ENCODE measurements at places on chromosomes 1 and 21.

DNA sequence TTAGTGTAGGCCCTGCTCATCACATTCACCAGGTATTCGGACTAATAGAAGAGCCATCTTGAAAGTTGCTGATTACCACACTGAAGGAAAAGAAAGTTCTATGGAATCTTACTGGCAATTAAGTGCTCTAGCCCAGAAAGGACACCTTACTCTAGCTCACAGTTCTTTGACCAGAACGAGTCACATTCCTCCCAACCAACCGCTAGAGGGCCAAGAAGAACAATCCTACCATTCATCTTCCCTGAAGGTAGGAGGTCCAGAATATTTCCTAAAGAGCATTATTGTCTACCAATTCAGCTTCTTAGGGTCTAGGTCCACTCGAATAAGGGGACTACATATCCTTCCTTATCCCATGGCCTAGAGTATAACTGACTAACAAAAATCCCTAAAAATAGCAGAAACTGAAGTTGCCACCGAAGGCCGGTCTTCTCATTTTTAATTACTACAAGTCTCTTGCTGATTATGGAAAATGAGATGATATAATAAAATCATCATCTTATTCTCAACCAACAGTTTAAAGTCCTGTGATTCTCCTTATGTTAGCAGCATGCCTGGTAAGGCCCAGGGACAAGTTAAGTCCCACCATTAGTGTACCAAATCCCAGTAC is 2.7 kb upstream of the FMO1 start:
- peak; percentile 74 for DNase-seq

DNA sequence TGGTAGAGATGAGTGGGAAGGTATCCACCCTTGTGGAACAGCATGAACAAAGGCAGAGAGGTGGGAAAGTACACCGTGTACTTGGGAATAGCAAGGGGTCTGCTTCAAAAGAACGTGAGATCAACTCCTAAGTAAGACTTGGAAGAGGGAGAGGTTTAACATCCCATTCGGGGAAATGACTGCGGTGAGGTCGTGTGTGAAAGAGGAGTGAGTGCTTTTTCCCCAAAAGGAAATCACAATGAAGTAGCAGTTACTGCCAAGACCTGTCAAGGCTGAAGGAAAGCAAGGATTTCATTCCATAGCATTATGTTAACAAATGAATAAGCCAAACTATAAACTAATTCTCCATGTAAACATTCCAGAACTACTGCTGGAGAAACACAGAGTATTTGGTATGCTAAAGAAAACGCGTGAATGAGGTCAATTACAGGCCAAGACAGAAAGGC is 20.0 kb upstream of the SYDE2 start:
- no peak for DNase-seq

DNA sequence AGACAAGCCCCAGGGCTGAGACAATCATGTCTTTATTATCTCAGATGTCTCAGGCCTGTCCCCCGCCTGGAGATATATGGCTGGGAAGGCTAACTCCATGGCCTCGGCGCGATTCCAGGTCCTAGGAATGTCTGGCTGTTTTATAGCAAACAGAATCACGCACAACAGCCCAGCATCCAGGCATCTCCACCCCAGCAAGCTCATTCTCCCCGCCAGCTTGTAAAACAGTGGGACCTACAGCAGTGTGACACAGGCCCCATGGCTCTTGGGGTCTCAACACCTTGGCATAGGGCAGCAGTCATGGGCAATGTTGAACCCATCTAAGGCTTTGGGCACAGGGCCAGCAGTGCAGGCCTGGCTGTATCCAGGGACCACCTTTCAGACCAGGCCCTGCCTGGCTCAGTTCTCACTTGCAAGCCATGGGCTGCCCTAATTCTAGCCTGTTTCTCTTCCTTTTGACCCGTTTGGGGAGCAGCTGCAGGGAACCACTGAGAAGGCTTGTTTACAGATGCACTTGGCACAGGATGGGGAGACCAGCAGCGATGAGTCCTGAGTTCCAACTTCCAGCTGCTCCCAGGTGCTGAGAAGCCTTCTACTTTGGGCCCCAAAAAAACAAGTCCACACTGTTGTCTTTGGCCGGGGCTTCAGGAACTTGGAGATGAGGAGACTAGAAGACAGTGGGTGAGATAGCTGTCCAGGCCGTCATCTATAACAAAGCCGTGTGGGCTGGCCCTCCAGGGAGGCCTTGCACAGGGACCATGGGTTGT is 34.4 kb downstream of the WNT4 start:
- no peak for DNase-seq

DNA sequence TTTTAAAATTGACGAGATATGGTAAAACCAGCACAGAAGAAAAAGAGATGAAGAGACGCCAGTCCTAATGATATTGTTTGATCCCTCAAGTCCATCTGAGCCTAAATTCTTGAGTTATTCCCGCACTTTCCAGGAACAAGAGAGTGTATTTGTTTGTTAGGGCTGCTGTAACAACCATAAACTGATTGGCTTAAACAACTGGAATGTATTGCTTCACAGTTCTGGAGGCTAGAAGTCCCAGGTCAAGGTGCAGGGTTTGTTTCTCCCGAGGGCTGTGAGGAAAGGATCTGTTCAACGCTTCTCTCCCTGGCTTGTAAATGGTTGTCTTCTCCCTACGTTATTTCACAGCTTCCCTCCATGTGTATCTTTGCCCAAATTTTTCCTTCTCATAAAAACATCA is 7.8 kb upstream of the EXO1 start:
- DNase-seq: no peak

DNA sequence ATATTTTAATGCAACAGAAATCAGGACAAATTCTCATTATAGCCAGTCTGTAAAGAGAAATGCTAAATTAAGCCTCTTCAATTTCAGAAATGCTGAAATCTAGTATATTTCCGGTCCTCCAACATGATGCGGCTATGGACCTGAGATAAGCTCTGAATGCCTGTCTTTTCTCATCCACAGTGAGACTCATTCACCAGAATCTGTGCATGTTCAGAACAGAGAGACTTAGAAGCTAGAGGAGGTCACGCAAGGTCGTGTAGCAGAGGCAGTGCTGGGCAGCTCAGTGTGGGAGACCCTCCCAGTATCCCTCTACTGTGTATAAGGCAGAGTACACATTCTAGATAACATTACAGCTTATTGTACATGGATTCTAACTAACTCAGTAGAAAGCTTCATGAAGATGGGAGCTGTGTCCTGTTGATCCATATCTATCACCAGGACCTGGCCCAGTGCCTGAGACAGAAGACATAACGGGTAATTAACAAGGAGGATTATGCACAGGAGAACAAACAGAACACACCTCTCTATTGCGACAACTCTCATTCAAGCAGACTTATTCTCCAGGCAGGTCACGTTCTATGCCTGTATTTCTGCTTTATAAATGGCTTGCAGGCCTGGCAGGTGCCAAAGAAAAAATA is 97.0 kb upstream of the COA6 start:
- DNase-seq: no peak

- no peak for DNase-seq
These were observed 68.0 kb downstream of the UCK2 start for GRCh38 chr1:165895451-165895871.

DNA sequence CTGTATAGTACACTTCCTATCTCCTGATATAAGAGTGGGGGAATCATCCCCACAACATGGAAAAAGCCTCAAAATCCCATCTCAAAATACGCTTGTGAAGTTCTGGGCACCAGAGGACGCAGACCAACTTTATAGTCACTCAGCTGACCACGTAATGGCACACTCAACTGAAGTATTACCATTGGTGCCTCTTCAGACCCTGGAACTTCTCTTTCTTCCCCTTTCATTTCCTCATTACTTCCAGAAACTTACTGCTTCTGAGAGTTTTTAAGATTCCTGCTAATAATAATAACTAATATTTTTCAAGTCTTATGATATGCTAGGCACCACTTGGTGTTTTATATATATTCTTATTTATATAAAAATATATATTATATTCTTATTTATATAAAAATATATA is 202.6 kb downstream of the PTPRC start:
- peak; percentile 51 for DNase-seq

DNA sequence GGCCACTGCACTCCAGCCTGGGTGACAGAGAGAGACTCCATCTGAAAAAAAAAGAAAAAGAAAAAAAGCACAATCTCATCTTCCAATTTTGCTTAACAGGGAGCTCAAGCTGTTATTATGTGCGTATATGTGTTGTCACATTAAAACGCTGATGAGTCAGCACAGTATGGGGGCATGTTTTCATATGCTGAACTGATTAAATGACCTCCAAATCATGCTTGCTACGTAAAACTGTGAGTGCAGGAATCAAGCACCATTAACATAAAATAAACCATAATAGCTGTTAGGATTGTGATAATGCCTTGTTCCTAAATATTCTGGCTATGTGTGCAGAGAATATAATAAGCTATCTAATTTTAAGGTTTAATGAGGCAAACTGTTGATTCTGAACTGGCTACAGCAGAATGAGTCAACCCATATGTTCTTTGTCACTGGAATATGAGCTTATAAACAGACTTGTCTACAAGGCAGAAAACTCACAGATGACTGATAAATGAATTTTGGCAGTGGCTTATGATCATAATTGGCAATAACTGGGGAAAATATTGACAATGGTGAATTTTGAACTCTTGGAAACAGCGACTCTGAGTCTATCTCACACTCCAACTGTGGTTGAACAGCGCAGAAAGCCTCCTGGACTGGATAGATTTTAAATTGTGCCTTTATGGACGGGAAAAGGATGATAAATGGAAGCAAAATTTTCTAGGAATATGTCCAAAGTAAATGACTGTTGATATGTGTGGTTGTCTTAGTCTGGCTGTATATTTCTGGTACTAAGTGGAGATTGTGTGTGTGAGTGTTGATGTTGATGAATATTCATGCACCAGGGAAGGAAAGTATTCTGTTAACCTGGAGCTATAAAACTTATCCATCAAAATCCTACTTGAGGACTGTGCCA is 75.5 kb downstream of the VCAM1 start:
- DNase-seq: no peak

DNA sequence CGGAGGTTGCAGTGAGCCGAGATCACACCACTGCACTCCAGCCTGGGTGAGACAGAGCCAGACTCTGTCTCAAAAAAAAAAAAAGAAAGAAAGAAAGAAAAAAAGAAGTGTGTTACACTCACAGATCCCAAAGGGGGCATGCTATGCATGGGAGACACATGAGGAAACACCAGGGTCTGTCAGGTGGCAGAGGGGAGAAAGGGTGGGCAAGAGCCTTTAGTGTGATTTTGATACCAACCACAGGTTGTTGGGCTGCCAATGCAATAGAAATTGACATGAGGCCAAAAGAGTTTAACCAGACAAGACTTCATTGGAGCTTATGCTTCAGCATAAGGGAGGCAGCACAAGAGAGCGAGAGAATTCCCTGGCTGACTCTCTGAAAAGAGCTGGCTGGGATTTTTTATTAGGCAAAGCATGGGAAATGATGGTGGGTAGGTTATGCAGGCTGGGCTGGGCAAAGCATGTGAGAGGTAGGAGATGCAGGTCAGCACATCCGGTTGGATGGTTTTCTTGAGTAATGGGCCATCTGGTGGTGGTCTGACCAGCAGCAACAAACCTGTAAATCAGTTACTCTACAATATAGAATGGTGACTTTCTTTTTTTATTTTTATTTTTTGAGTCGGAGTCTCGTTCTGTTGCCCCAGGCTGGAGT is 11.7 kb upstream of the EXTL1 start:
- DNase-seq: peak; percentile 61

- DNase-seq: no peak
These were observed 262.4 kb downstream of the ST6GALNAC3 start for GRCh38 chr1:76336931-76337371.

- no peak for DNase-seq
These were observed 566.7 kb upstream of the NEGR1 start for GRCh38 chr1:72848997-72849396.

- peak; percentile 84 for DNase-seq
These were observed 43.2 kb upstream of the C1orf185 start for GRCh38 chr1:51058858-51059257.

DNA sequence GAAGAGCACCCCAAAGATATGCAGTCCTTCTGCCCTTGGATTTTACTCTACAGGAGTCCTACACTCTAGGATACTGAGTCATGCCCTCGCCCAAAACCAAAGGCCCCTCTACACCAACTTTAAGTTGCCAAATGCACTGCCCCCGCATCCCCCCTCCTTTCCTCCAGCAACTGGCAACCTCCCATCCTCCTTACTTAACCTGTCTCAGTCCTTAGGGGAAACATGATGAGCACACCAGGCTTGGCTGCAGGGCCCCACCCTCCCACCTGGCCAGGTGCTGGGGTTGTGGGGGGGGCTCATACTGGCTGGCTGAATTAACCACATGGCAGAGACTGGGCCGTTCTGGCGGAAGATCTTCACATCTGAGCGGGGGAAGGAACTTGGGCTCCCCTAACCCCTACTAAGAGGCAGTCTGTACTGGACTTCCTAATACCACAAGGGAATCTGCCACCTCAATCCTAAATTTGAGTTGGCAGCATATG is 1.2 kb downstream of the HDGF start:
- DNase-seq: peak; percentile 84

- DNase-seq: no peak
These were observed 62.9 kb downstream of the PACC1 start for GRCh38 chr1:212351588-212352362.

DNA sequence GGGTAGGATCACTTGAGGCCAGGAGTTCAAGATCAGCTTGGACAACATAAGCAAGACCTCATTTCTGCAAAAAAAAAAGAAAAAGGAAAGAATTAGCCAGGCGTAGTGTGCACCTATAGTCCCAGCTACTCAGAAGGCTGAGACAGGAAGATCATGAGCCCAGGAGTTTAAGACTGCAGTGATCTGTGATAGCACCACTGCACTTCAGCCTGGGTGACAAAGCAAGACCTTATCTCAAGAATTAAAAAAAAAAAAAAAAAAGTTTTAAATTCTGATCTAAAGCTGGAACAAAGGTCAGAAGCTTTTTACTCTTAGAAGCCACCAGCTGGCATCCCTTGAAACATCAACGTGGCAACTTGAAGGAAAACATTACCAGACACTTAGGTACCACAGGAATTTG is 45.3 kb downstream of the HENMT1 start:
- no peak for DNase-seq

GRCh38 chr1:246639732-246640131 is 73.5 kb downstream of the CNST start:
- no peak for DNase-seq

DNA sequence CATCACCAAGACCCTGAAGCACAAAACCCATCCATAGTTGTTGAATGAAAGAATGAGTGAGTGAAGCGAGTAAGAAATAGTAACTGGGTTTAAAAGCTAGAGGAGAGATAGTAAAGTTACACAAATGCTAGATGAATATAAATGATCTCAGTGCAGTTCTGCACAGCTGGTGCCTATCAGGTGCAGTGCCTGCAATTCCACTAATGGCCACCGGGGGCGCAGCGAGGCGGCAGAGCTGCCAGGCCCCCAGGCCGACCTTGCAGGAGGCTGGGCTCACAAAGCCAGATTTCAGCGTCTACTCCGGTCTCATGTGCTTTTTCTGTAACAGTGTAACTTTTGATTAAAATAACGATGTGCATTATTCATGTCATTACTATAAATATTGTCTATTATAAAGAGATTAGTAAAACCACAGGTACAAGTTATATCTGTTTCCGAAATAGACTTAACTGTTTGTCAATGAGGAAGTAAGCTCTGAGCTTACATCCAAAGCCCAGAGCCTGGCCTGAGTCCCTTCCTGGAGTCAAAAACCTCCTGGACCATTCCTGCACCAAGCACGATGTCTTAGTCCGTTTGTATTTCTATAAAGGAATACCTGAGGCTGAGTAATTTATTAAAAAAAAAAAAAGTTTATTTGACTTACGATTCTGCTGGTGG is 477.6 kb downstream of the NPHP4 start:
- DNase-seq: peak; percentile 88

- DNase-seq: no peak
These were observed 4.1 kb upstream of the POFUT2 start for GRCh38 chr21:45291613-45292398.
